ENCODE measurements at places on chromosomes 3 and 15. TPM values are rescaled to one million over a fixed set of nuclear protein-coding genes. Genes with fewer than 3 reads are reported as not detected.

GRCh38 chr3:100606894-100607512 is 2.4 kb upstream of the ADGRG7 start:
- no peak for DNase-seq

DNA sequence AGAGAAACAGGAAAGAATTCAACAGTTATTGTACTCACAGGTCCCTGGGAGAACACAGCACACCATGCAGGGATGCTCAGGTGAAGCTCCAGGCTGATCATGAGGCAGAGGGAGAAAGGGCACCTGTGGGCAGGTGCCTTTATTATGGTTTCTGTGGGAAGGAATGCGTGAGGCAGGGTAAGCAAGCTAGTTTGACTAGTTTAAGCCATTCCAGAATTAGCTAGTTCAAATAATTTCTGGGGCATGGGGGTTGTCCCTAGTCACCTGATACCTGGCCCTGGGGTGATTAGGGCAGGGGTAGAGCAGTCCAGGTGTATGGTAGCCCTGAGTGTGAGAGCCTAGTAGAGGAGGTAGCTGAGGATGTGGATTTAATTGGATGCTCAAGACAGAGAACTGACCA is 47.9 kb upstream of the DCLK3 start:
- DNase-seq: peak; percentile 14

- DNase-seq: no peak
Measured at GRCh38 chr15:39641191-39641889, 60.5 kb downstream of the THBS1 start.

- DNase-seq: peak; percentile 69
Measured at GRCh38 chr3:79246875-79247724, 520.7 kb downstream of the ROBO1 start.

GRCh38 chr3:5888851-5889250 is 701.3 kb downstream of the EDEM1 start:
- DNase-seq: no peak

- peak; percentile 13 for DNase-seq
Measured at GRCh38 chr3:163058031-163058854, 1561.6 kb downstream of the OTOL1 start.

GRCh38 chr15:89822026-89822425 is 7.4 kb upstream of the ANPEP start:
- no peak for DNase-seq

GRCh38 chr3:142568393-142569017 is 10.0 kb downstream of the ATR start:
- no peak for DNase-seq

- no peak for DNase-seq
Measured at GRCh38 chr15:75230016-75230343, 28.2 kb upstream of the GOLGA6C start.

Gene EIF1B
- 48.3 TPM for total RNA-seq

Gene ARHGAP11A
- total RNA-seq: 4.6 TPM

Gene ABI3BP
- 160 TPM for total RNA-seq

Gene PRICKLE2
- total RNA-seq: 22.9 TPM

Gene TICRR
- total RNA-seq: 0.25 TPM

Gene CNOT10
- total RNA-seq: 34.0 TPM

Gene THRB
- 17.2 TPM for total RNA-seq

All from kidney (tissue), 22 donors.